Colonic mucosa (tissue), 4 donors: ENCODE measurements at places on chromosomes 13 and 19.

- no peak overlapping the region for H3K27ac ChIP-seq
- no peaks in the 10 kb centered on the region for H3K36me3 ChIP-seq
- H3K4me1 ChIP-seq, result no peaks in the 10 kb centered on the region
- H3K27me3 ChIP-seq, result no peaks in the 10 kb centered on the region
- no peak overlapping the region for H3K4me3 ChIP-seq
Measured at GRCh38 chr13:107438251-107438650, 777.1 kb downstream of the LIG4 start.

DNA sequence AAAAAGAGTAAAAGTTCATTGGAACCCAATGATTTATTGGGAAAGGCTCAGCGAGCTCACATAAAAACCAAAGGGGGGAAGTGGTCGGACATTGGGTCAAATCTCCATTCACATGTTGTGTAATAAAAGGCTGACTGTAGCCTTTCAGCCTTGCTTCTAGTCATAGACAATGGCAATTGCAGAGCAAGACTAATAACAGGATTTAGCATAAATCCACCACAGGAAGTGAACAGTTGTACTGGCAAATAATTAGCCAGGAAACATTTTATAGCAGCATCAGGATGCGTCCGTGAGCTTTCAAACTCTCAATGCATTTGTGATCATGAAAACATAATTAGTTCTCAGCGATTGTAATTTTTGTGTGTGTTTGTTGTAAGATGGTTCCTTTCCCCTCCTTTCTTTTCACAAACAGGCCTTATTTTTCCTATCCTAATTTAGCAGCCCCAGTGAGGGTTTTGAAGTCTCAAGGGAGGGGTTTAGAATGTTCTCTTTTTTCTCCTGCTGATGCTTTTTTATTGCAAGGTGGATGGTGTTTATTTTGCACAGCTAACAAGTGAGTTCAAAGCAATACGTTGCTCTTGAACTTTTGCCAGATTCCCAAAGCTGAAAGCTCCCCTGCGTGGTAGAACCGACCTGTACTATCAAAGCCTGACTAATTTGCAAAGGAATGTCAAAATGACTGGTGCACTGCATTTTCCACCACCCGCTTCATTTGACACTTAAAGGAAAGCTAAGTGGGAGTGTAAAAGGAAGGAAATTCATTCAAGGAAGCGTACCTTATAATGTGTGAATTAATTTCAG is 105.6 kb downstream of the SPRY2 start:
- no peak overlapping the region for H3K4me3 ChIP-seq
- H3K4me1 ChIP-seq, result no peaks in the 10 kb centered on the region
- H3K27me3 ChIP-seq, result no peaks in the 10 kb centered on the region
- peak overlapping the region; percentile 16 for H3K27ac ChIP-seq

DNA sequence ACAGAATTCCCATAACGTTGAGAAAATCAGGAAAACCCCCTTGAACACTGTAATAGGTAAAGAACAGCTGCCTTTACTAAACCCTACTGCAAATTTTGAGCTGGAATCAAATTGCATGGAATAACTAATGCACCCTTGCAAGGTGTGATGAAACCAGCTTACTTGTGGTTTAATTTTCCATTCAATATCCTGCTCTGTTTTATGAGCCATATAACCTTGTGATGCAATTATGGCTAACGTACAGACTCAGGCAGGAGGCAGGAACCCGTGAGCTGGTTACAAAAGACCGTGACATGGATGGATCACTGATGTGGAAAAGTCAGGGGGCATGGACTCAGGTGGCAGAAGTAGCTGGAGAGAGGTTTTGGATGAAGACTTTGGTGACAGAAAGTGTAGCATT is 438.6 kb downstream of the COG6 start:
- H3K4me3 ChIP-seq, result no peak overlapping the region
- peak; percentile 32 for DNase-seq
- no peaks in the 10 kb centered on the region for H3K4me1 ChIP-seq

DNA sequence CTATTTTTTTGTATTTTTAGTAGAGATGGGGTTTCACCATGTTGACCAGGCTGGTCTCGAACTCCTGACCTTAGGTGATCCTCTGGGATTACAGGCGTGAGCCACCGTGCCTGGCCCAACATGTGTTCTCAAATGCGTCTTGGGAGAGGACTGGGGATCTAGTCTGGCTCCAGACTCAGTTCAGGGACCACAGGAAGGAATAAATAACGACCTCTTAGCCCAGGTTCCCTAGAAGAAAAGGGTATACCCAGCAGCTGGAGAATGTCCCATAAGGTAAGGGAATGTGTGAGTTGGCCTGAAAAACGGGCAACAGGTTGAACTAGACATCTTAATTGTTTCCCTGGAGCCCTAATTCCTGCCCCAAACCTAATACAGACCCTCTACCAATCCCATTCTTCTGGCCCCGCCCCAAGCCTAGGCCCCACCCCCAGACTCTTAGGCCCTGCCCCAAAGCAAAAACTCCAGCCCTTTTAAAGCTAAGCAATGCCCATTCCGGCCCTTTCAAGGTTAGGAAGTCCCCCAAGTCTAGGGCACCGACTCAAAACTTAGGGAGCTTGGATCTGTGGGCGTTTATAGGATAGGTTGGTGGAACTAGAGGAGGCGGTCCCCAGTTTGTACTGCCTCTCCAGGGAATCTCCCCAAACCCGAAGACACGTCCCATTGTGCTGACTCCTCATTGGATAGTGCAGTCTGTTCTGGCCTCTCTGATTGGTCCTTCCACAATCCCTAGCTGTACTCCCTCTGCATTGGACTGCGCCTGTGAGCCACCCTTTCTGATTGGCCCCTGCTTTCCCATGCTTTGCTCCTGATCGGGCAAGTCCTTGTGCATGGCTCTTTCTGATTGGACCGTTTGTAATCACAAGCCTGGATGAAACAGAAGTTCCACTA is 5.4 kb upstream of the LRFN1 start:
- DNase-seq, result no peak
- H3K36me3 ChIP-seq, result no peaks in the 10 kb centered on the region
- no peak overlapping the region for H3K27ac ChIP-seq

DNA sequence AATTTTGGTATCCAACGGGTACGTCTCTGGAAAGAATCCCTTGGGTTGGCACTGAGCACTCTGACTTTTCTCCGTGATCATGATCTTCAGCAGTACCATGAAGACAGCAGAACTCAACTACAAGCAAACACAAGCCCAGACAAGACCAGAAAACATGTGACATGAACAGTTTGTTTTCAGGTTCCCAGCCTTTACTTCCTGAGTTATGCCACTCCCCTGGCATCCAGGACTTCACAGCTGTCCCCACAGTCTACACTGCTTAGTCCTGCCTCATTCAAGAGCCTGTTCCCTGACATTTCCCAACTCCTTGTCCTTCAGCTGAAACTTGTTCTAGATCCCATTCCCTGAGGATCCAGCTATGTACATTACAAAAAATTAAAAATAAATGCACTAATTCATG is 4.9 kb upstream of the N4BP2L1 start:
- H3K27me3 ChIP-seq, result no peaks in the 10 kb centered on the region
- no peak overlapping the region for H3K4me3 ChIP-seq
- no peaks in the 10 kb centered on the region for H3K36me3 ChIP-seq
- H3K27ac ChIP-seq, result no peak overlapping the region
- DNase-seq, result no peak
- no peaks in the 10 kb centered on the region for H3K4me1 ChIP-seq

DNA sequence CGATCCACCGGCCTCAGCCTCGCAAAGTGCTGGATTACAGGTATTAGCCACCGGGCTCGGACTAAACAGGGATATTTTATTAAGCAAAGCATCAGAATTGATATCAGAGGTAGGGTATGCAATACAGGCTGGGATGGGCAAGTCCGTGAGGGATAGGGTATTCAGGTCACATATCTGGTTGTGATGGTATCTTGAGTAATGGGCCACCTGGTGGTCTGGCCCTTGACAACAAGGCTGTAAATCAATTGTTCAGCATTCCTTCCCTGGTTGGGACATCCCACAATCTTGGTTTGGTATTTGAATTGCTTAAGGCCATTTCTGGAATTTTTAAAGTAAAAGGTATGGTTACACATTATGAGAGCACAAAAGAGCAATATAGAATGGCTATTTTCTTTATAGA is 1588.0 kb downstream of the SLITRK1 start:
- no peak for DNase-seq
- H3K4me3 ChIP-seq, result no peak overlapping the region
- no peaks in the 10 kb centered on the region for H3K4me1 ChIP-seq
- H3K27ac ChIP-seq, result no peak overlapping the region

- H3K4me3 ChIP-seq, result no peak overlapping the region
- H3K36me3 ChIP-seq, result no peaks in the 10 kb centered on the region
- no peaks in the 10 kb centered on the region for H3K27me3 ChIP-seq
- no peaks in the 10 kb centered on the region for H3K4me1 ChIP-seq
- no peak for DNase-seq
Measured at GRCh38 chr13:56893843-56894242, 246.9 kb upstream of the PRR20A start.

- H3K27ac ChIP-seq, result no peak overlapping the region
- H3K4me3 ChIP-seq, result no peak overlapping the region
- peaks cover 13% of the 10 kb centered on the region for H3K4me1 ChIP-seq
- DNase-seq, result no peak
- no peaks in the 10 kb centered on the region for H3K27me3 ChIP-seq
Measured at GRCh38 chr19:29840066-29840950, 28.5 kb downstream of the CCNE1 start.

- H3K4me1 ChIP-seq, result no peaks in the 10 kb centered on the region
- peaks cover 45% of the 10 kb centered on the region for H3K36me3 ChIP-seq
- no peak overlapping the region for H3K27ac ChIP-seq
- DNase-seq, result no peak
- no peaks in the 10 kb centered on the region for H3K27me3 ChIP-seq
- no peak overlapping the region for H3K4me3 ChIP-seq
Measured at GRCh38 chr19:2076526-2076944, 19.6 kb downstream of the MOB3A start.

- H3K4me3 ChIP-seq, result no peak overlapping the region
- peak; percentile 76 for DNase-seq
- H3K27ac ChIP-seq, result no peak overlapping the region
- no peaks in the 10 kb centered on the region for H3K27me3 ChIP-seq
Measured at GRCh38 chr19:2625434-2625833, 77.1 kb downstream of the GNG7 start.

- no peaks in the 10 kb centered on the region for H3K36me3 ChIP-seq
- no peak for DNase-seq
- H3K4me3 ChIP-seq, result no peak overlapping the region
Measured at GRCh38 chr13:90640976-90641375, 706.5 kb upstream of the MIR17HG start.

- H3K4me1 ChIP-seq, result no peaks in the 10 kb centered on the region
- no peaks in the 10 kb centered on the region for H3K27me3 ChIP-seq
- H3K36me3 ChIP-seq, result no peaks in the 10 kb centered on the region
- peak; percentile 38 for DNase-seq
- no peak overlapping the region for H3K4me3 ChIP-seq
Measured at GRCh38 chr19:48403606-48404005, 10.1 kb downstream of the GRIN2D start.

GRCh38 chr13:48505597-48506091 is 27.2 kb downstream of the RCBTB2 start:
- H3K27me3 ChIP-seq, result no peaks in the 10 kb centered on the region
- no peak for DNase-seq
- H3K4me3 ChIP-seq, result no peak overlapping the region
- no peaks in the 10 kb centered on the region for H3K4me1 ChIP-seq

- no peak overlapping the region for H3K27ac ChIP-seq
- no peak overlapping the region for H3K4me3 ChIP-seq
- H3K27me3 ChIP-seq, result no peaks in the 10 kb centered on the region
- H3K36me3 ChIP-seq, result no peaks in the 10 kb centered on the region
- no peaks in the 10 kb centered on the region for H3K4me1 ChIP-seq
Measured at GRCh38 chr13:113990321-113990837, 16.5 kb upstream of the C13orf46 start.

DNA sequence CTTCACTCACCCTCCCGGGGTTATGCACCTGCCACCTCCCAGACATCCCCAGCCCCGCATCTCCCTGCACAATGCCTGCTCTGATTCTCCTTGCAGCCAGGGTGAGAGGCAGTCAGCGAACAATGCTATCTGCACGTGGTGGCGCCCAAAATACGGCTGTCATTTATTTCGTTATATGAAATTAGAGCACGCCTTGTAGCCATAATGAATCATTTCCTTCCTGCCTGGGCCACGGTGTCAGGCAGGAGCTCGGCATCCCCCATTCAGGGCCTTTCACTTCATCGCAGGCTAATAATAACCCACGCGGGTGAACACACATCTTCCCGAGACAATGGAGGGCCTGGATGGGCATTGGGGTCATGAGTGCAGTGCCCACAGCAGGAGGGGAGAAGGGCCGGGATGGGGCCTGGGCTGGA is 143.8 kb upstream of the ZNF507 start:
- H3K36me3 ChIP-seq, result no peaks in the 10 kb centered on the region
- no peaks in the 10 kb centered on the region for H3K4me1 ChIP-seq
- no peak overlapping the region for H3K27ac ChIP-seq
- no peak overlapping the region for H3K4me3 ChIP-seq

GRCh38 chr13:110989331-110989730 is 74.5 kb upstream of the ANKRD10 start:
- no peak overlapping the region for H3K4me3 ChIP-seq
- no peaks in the 10 kb centered on the region for H3K4me1 ChIP-seq
- DNase-seq, result no peak
- no peaks in the 10 kb centered on the region for H3K27me3 ChIP-seq

DNA sequence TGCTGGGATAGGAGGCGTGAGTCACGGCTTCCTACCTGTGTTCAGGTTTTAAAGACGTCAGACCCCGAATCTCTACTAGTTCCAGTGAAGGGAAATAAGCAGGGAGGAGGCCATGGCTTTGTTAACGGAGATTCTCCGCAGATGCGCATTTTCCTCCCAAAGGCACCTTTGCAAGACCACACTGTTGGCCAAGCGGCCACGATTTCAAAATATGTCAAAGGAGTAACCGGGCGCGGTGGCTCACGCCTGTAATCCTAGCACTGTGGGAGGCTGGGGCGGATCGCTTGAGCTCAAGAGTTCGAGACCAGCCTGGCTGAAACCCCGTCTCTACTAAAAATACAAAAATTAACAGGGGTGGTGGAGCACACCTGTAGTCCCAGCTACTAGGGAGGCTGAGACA is 21.9 kb downstream of the ZNF763 start:
- no peak overlapping the region for H3K27ac ChIP-seq
- H3K4me1 ChIP-seq, result no peaks in the 10 kb centered on the region
- no peaks in the 10 kb centered on the region for H3K36me3 ChIP-seq

GRCh38 chr13:46605076-46605824 is 52.3 kb downstream of the LRCH1 start:
- H3K36me3 ChIP-seq, result no peaks in the 10 kb centered on the region
- H3K4me1 ChIP-seq, result peaks cover 10% of the 10 kb centered on the region
- no peaks in the 10 kb centered on the region for H3K27me3 ChIP-seq
- H3K27ac ChIP-seq, result peak overlapping the region; percentile 10

GRCh38 chr13:33739254-33739653 is 78.7 kb upstream of the RFC3 start:
- H3K4me1 ChIP-seq, result no peaks in the 10 kb centered on the region
- H3K27me3 ChIP-seq, result no peaks in the 10 kb centered on the region
- no peaks in the 10 kb centered on the region for H3K36me3 ChIP-seq
- DNase-seq, result no peak
- no peak overlapping the region for H3K27ac ChIP-seq

GRCh38 chr19:17883627-17884410 is 12.1 kb downstream of the SLC5A5 start:
- H3K27ac ChIP-seq, result no peak overlapping the region
- H3K36me3 ChIP-seq, result no peaks in the 10 kb centered on the region
- no peak overlapping the region for H3K4me3 ChIP-seq
- no peaks in the 10 kb centered on the region for H3K27me3 ChIP-seq

GRCh38 chr13:113166681-113167080 is 8.2 kb downstream of the PROZ start:
- H3K27ac ChIP-seq, result no peak overlapping the region
- no peaks in the 10 kb centered on the region for H3K4me1 ChIP-seq
- no peaks in the 10 kb centered on the region for H3K27me3 ChIP-seq
- DNase-seq, result no peak
- H3K4me3 ChIP-seq, result no peak overlapping the region
- no peaks in the 10 kb centered on the region for H3K36me3 ChIP-seq
